ENCODE measurements at places on chromosomes 4 and X.

DNA sequence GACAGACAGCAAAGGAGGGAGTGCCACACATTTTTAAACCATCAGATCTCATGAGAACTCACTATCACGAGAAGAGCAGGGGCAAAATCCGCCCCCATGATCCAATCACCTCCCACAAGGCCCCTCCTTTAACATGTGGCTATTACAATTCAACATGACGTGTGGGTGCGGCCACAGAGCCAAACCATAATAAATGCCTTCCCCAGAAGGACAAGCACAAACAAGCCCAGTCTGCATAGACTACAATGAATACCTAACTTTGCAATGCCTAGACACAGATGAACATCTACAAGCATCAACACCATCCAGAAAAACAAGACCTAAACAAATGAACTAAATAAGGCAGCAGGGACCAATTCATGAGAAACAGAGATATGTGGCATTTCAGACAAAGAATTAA lies 12.3 kb downstream of the ETDA start:
- DNase-seq = no peak

DNA sequence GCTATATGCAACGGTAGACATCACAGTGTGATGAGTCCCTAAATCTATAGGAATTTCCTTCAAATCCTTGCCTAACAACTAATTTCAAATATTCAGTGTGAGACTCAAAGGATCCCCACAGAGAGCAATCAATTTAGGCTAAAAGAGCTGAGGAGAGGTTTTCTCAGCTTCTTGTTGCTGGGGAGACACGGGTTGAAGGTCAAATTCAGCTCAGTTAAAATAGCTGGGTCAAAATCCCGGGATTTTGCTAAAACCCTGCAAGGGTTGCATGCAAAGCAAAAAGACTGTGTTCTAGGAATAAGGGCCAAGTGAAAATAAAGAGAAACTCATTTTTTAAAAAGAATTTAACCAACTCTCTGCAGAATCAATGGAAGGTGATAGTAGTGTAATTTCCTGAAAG lies 1073.4 kb downstream of the NLGN4X start:
- no peak for DNase-seq

DNA sequence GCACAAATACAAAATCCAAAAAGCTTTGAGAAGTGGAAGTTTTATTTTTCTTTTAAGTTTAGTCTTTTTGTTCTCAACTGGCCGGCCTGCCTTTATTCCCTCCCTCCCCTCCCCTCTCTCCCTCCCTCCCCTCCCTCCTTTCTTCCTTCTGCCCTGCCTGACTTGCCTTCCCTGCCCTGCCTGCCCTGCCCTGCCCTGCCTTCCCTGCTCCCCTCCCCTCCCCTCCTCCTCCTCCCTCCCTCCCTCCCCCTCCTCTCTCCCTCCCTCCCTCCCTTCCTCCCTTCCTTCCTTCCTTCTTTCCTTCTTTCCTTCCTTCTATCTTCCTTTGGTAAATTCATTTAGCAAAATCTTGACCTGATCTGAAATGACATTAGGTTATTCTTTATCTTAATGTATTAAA lies 69.8 kb upstream of the LIMCH1 start:
- DNase-seq = no peak

DNA sequence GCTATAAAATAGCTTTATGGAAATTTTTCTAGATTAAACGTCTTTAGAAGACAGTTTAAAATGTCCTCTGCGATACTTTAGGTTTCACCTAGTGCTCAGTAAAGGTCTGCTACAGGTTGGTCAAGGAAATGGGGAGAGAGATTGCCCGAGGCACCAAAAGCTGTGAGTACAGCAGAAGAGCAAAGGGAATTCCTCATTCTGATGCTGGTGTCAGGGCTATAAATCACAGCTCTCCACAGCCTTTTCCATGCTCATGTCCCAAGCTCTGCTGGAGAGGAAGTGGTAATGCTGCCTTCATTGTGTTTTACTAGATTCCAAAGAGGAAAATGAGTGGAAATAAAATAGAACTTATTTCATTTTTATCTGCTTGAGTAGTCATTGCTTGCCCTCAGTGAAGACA lies 2060.4 kb downstream of the ARAP2 start:
- DNase-seq = no peak

DNA sequence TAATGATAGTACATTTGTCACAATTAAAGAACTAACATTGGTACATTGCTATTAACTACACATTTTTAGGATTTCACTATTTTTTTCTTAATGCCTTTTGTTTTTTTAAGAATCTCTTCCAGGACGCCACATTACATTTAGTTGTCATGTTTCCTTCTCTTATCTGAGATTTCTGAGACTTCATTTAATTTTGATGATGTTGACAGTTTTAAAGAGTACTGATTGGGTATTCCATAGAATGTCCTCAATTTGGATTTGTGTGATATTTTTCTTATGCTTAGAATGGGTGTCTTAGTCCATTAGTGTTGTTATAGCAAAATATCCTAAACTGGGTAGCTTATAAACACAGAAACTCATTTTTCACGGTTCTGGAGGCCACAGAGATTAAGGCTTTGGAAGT lies 1095.5 kb upstream of the LCORL start:
- DNase-seq = no peak

DNA sequence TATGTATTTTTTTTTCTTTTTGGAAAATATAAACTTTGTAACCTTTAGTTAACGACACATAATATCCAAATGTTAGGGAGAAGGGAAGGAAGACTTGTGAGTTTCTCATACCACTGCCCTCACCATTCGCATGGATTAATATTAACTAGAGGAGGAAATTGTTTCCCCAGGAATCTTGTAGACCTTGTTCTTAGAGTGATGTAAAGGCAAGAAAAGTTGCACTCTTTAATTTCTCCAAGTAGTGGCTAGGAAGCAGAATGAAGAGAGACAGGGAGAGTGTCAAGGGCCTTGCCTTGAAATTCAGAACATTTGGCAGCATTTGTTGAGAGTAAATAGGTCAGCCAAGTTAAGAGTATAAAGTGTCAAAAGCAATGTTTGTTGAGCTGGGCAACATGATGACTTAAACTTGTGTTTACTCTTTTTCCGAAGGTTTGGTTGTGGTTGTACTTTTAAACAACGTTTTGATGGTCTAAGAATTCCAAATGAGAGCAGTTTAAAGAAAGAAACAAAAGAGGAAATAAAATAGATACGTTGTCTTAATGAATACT lies 105.7 kb downstream of the TENM3 start:
- no peak for DNase-seq

GRCh38 chr4:144399927-144400326 lies 246.0 kb upstream of the HHIP start:
- DNase-seq = peak; percentile 19

DNA sequence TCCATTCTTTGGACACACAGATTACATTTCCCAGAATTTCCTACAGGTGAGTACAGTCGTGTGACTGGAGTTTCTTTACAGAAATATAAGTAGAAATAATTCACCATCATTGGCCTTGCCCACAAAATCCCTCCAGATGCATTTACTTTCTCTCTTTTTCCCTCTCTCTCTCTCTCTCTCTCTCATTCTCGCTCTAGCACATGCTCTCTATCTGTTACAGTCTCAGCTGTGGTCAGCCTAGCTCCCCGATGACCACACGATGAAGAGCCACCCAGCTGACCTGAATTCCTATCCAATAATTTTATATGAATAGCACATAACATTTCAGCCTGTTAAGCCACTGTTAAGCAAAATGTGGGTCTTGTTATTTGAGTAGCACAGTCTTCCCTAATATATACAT lies 507.9 kb downstream of the PCDH7 start:
- no peak for DNase-seq

GRCh38 chr4:88592600-88593448 lies 544 bp downstream of the HERC3 start:
- DNase-seq = no peak

- DNase-seq = no peak
Measured at GRCh38 chr4:152328582-152328981, 207.3 kb downstream of the FBXW7 start.

DNA sequence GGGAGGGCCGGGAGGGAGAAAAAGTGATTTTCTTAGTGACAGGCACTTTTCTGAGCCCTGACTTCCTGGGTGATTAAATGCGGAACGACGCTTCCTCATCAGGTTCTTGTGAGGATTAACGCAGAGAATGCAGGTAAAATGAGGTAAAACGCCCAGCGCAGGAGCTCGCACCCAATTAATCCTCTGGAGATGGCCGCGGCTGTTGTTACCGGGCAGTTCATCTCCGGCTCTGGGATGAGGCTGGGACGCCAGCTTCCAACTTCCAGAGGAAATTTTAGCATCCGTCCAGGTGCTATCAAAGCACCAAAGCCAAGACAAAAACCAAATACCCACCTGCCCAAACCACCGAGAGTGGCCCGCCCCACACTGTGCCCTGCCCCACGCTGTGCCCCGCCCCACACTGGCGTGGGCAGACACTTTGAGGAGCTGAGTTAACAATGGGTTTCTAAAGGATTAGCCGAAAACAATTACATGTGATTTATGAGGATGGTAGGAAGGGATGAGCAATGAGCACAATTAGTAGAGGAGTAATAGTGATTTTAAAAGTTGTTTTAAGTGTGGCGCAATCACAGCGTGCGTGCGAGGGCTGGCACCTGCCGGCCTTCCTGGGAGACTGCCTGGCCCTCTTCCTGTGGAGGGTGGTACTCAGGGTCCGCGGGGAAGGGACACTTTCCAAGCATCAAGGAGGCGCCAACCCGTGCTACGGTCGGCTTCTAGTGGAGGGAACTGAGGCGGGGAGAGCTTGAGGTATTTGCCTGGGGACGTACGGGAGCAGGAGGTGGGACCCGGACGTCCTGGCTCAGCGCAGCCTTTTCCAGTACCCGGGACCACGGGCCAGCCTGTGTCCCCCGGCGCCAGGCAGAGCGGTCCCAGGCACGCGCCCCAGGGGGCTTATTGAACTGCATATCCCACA lies 41.6 kb upstream of the ADRA2C start:
- DNase-seq = no peak

GRCh38 chr4:139988863-139989765 lies 164.9 kb downstream of the MAML3 start:
- DNase-seq = peak; percentile 93

DNA sequence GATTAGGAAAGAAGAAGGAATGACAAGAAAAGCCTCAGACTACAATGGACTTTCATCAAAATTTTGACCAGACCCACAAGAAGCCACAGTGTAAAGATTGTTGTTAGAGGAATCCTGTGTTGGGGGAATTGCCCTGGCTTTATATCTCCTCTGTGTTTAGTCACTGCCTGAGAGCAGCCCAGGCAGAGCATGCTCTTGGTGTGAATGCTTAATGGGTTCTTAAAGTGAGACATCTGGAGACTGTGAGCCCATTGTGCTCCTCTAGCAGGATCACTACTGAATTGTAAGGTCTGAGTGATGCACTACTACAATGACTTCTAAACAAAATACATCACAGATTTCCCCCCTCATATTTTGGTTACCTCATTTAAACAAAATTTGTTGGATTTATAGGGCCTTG lies 1860.5 kb upstream of the ADGRL3 start:
- DNase-seq = no peak

GRCh38 chr4:89007338-89007939 lies 49.5 kb downstream of the FAM13A start:
- no peak for DNase-seq

DNA sequence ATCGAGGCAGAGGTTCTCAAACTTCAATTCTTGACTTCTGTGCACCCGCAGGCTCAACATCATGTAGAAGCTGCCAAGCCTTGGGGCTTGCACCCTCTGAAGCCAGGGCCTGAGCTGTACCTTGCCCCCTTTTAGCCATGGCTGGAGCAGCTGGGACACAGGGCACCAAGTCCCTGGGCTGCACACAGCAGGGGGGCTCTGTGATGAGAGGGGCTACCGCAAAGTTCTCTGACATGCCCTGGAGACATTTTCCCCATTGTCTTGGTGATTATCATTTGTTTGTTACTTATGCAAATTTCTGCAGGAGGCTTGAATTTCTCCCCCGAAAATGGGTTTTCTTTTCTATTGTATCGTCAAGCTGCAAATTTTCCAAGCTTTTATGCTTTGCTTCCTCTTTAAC lies 4.9 kb upstream of the MAGEB17 start:
- DNase-seq = no peak

GRCh38 chrX:53319614-53320542 lies 38.5 kb upstream of the IQSEC2 start:
- DNase-seq = no peak

DNA sequence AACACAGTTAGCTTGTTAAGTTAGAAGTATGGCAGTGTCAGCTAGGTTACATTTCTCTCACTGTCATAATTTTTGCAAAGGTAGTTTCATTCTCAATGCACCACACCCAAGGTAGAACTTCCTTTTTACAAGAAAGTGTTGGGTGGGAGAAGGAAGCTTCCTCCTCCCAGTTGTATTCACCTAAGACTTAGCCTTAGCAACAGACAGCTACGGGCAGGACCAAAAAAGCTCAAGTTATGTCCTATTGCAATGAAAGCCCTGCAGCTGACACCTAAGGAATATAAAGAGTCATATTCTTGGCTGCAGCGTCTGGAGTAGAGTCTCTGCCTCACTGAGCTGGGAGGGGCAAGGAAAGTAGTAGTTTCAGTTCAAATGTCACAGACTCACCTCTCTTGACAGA lies 25.1 kb upstream of the PRDM8 start:
- no peak for DNase-seq

- peak; percentile 85 for DNase-seq
Measured at GRCh38 chr4:41339812-41340809, 83.4 kb downstream of the UCHL1 start.

DNA sequence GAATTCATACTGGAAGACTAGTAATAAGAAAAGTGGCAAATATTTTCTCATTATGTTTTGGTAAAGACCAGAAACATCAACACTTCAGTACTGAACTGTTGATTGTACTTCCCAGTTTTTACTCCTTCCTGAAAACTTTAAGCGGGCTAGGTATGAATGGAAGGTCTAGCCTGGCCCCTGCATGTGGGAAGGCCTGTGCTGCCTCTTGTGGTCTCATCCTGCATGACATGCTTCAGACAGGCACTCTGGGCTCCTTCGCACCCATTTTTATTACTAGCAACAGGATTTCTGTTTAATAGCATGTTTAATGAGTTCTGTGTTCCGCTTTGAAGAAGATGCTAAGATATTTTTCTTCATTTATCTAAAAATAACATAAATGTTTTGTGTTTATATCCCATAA lies 279.1 kb downstream of the ANK2 start:
- DNase-seq = no peak

DNA sequence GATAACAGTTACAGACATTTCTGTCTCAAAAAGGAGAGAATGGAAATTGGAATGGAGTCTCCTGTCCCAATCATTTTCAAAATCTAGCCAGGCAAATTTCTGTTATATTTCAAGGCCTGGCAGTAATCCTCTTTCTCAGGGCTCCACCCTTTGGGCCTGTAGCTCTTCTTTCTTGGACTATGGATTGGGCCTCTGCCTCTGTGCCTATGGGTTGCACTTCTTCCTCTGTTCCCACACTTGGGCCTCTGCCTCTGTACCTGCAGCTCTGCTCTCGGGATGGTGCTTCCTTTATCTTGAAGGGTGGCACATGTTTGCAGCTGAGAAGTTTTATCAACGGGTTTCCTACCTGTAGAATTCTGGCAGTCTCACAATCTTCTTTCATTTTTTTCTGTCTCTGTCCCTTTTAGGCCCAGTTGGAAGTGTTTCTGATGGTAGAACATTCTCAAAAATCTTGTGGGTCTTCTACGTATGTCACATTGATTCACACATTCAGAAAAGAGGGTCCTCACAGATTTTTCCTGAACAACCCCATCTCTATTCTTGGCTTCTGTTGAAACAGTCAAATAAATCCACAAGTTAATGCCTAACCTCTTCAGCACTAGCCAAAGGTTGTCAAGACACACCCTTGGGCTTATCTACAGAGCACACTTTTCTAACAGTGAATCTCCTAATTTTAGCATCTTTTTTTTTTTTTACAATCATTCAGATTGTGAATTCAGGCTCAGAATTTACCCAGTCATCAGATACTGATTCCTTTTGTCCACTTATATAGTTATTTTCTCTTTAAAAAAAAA lies 719.0 kb downstream of the RPA4 start:
- no peak for DNase-seq

GRCh38 chr4:39305912-39306677 lies 60.1 kb downstream of the RFC1 start:
- DNase-seq = no peak
